Activated T-helper 1 cell treated with anti-CD3 and anti-CD28 coated beads, Interleukin-12 subunit alpha, Interleukin-12 subunit beta, Interleukin-2, Interleukin-4 antibody, amounts not matched to agents 30 ng/mL and 10 ng/mL and 1 ng/mL, durations not matched to agents 14 hours and 24 hours and 36 hours (primary cell): ENCODE measurements at places on chromosomes 6 and 20. TPM values are rescaled to one million over a fixed set of nuclear protein-coding genes. Genes with fewer than 3 reads are reported as not detected.

GRCh38 chr20:46545077-46545826 is 5.2 kb downstream of the OCSTAMP start:
- H3K27ac ChIP-seq, result peak overlapping the region; percentile 96
- peak; percentile 41 for DNase-seq
- H3K36me3 ChIP-seq, result no peaks in the 10 kb centered on the region
- H3K27me3 ChIP-seq, result peaks cover 5% of the 10 kb centered on the region
- peaks cover 11% of the 10 kb centered on the region for H3K4me1 ChIP-seq

DNA sequence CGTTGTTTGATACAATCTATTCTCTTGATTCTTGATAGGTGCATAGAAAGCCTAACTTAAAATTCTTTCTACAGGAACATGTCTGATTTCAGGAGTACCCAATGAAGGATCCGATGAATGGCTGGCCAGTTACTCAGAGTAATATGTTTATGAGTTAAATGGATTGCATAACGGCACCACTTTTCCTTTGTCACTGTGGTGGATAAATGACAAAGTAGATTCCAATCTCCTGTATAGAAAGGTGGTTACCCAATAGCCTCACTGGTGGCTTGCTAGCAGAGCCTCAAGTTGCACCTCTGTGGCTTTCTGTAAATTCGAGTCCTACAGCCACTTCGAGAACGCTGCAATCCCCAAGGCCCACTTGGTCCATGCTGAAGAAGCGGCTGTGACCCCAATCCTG is 28.4 kb downstream of the LHFPL5 start:
- DNase-seq, result no peak
- no peaks in the 10 kb centered on the region for H3K4me1 ChIP-seq
- no peak overlapping the region for H3K4me3 ChIP-seq
- no peaks in the 10 kb centered on the region for H3K27me3 ChIP-seq

Gene GPLD1
- total RNA-seq, result 0.22 and 0.39 TPM in 2 replicates

DNA sequence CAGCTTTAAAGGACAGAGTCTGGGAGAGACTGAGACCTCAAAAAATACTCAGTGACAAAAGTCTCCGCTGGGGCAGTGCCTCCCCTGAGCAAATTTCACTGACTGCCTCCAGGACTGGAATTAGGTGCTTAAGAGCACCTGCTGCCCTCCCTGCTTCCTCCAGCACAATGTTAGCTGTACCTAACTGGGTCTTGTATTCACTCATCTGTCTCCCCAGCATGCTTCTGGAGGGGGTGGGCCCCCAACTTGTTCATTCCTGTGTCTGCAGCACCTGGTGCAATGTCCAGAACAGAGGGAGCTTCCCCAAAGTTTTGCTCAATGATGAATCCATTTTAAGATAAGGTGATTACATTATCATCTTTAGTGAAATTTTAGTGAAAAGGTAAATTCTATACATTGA is 650.7 kb downstream of the KIF16B start:
- no peaks in the 10 kb centered on the region for H3K36me3 ChIP-seq
- H3K27ac ChIP-seq, result no peak overlapping the region
- no peaks in the 10 kb centered on the region for H3K27me3 ChIP-seq

GRCh38 chr20:7207186-7207798 is 439.8 kb downstream of the BMP2 start:
- H3K36me3 ChIP-seq, result no peaks in the 10 kb centered on the region
- H3K4me3 ChIP-seq, result no peak overlapping the region
- no peaks in the 10 kb centered on the region for H3K27me3 ChIP-seq
- no peaks in the 10 kb centered on the region for H3K4me1 ChIP-seq
- no peak overlapping the region for H3K27ac ChIP-seq

Gene COL9A1
- not detected in 2 replicates for total RNA-seq

Gene BPIFA1
- not detected in 2 replicates for total RNA-seq

Gene TTBK1
- total RNA-seq, result 1.7 and 2.0 TPM in 2 replicates

GRCh38 chr6:137417396-137417795 is 76.8 kb downstream of the OLIG3 start:
- H3K36me3 ChIP-seq, result no peaks in the 10 kb centered on the region
- H3K4me1 ChIP-seq, result peaks cover 14% of the 10 kb centered on the region
- H3K27me3 ChIP-seq, result peaks cover 19% of the 10 kb centered on the region
- no peak overlapping the region for H3K27ac ChIP-seq

DNA sequence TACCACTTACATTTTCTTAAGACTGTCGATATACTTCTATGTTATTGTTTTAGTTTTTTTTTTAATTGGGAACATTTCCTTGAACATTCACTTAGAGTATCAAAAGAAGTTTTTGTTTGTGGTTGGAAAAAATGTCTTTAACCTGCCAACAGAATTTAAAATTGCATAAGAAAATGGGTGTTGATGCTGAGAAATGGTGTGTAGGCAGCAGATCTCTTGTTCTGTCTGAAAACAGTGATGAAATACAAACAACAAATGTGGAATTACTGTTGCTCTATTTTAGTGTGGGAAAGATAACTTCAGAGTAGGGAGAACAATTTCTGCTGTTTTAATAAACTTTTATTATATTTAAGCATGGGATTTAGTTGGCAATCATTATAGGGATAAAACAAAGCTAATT is 293.5 kb downstream of the CDKAL1 start:
- peaks cover under 1% of the 10 kb centered on the region for H3K4me1 ChIP-seq
- no peak overlapping the region for H3K27ac ChIP-seq

Gene TMEM74B
- total RNA-seq, result 0.36 and 0.61 TPM in 2 replicates

- H3K4me3 ChIP-seq, result no peak overlapping the region
- peaks cover 5% of the 10 kb centered on the region for H3K27me3 ChIP-seq
- no peak for DNase-seq
These were observed 107.1 kb downstream of the ZDHHC14 start for GRCh38 chr6:157488058-157488457.

Gene SLC13A3
- total RNA-seq, result 0.24 TPM in 1 of 2 replicates, not detected in the other

Gene PCED1A
- 24.0 and 27.9 TPM in 2 replicates for total RNA-seq

Gene GGTLC1
- total RNA-seq, result not detected in 2 replicates

Gene DCDC2
- total RNA-seq, result not detected in 2 replicates

Gene HDGFL1
- total RNA-seq, result not detected in 2 replicates

GRCh38 chr6:167973148-167973885 is 24.2 kb upstream of the KIF25 start:
- no peaks in the 10 kb centered on the region for H3K27me3 ChIP-seq
- no peaks in the 10 kb centered on the region for H3K4me1 ChIP-seq
- H3K36me3 ChIP-seq, result peaks cover 5% of the 10 kb centered on the region
- no peak overlapping the region for H3K27ac ChIP-seq
- no peak for DNase-seq

DNA sequence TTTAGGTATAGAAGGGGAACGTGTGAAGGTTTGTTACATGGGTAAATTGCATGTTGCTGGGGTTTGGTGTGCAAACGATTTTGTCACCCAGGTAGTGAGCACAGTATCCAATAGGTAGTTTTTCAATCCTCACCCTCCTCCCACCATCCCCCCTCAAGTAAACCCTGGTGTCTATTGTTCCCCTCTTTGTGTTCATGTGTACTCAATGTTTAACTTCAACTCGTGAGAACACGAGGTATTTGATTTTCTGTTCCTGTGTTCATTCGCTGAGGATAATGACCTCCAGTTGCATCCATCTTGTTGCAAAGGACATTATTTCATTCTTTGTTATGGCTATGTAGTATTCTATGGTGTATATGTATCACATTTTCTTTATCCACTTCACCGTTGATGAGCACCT is 11.6 kb upstream of the VNN1 start:
- no peak for DNase-seq
- no peaks in the 10 kb centered on the region for H3K36me3 ChIP-seq
- H3K4me1 ChIP-seq, result peaks cover 16% of the 10 kb centered on the region

Gene DLL1
- not detected in 2 replicates for total RNA-seq

DNA sequence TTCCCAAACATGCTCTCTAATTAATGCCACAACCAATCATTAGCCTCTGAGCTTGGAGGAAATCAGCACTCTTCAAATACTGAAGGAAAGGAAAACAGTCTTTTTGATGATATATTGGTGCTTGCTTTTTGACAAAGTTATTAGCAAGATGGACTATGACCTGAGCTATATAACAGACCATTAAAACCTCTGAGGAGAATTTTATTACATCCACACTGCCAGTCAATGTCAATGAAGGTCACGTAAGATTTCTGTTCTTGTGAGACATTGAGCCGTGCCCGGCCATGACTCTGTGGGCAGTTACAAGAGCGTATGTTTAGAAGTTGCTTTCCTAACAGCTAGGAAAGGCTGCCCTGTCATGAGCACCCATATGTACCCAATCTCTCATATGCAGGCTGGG is 659.0 kb downstream of the UTRN start:
- H3K36me3 ChIP-seq, result no peaks in the 10 kb centered on the region
- peaks cover 3% of the 10 kb centered on the region for H3K27me3 ChIP-seq
- no peak overlapping the region for H3K27ac ChIP-seq
- H3K4me3 ChIP-seq, result no peak overlapping the region

- no peak for DNase-seq
- H3K4me3 ChIP-seq, result no peak overlapping the region
- no peaks in the 10 kb centered on the region for H3K4me1 ChIP-seq
- no peaks in the 10 kb centered on the region for H3K36me3 ChIP-seq
- no peak overlapping the region for H3K27ac ChIP-seq
These were observed 267.5 kb downstream of the SMOC2 start for GRCh38 chr6:168708526-168708925.

Gene PLCB4
- not detected in 2 replicates for total RNA-seq

Gene FOXQ1
- not detected in 2 replicates for total RNA-seq

Gene TRIM15
- total RNA-seq, result 0.39 and 0.59 TPM in 2 replicates

Gene CPNE5
- 0.54 and 0.61 TPM in 2 replicates for total RNA-seq

Gene HLA-DMB
- 2.7 and 2.8 TPM in 2 replicates for total RNA-seq

DNA sequence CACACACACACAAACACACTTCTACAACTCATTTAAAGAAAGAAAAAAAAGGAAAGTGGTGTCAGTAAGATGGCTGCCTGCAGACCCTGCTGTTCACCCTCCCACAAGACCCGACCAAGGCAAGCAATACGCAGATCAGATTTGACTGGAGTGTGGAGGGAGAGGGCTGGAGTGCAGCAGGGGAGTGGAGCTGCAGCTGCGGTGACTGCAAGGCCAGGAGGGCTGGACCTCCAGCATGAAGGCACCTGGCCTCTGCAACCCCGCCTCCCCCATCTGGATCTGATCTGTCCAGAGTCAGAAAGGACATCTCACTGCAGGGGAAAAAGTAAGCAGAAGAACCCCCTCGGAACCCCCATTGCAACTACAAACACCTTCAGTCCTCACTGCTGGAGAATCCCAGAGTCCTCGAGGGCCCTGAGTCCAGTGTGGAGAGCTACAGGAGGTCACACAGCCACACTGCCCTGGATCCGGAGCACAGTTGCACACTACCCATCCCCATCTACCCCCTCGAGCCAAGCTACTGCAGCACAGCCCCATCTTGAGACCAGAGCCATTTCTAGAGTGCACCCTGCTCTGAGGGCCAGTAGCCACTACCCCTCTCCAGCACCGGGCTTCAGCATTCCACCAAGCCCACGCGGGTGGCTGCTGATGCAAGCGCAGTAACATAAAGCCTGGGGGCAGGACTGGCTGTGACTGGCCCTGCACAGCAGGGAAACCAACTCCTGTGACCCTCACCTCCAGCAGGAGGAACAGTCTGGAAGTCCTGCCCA is 41.9 kb upstream of the SRSF6 start:
- H3K27ac ChIP-seq, result no peak overlapping the region
- H3K27me3 ChIP-seq, result peaks cover 11% of the 10 kb centered on the region
- peaks cover under 1% of the 10 kb centered on the region for H3K36me3 ChIP-seq
- no peak for DNase-seq

DNA sequence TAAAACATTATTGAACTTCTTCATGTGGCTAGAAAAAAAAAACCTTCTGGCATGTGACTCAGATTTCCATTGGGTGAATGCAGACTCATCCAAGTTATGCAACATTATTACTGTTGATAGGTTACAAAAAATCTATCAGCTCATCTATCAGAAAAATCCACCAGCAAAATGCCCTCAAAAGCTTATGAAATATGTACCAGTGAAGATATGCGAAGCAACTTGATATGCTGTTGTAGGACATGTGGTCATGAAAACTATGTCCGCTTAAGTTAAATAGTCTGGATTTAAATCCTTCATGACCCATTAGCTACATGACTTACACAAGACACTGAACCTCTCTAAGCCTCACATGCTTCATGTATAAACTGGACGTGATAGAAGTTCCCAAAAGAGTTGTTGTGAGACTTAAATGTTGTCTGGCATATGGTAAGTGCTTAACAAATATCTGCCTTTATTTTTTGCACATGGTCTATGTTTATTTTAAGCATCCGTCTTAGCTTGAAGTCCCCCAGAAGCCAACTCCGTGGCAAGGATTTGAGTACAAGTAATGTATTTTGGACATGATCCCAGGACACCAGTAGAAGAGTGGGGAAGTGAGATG is 12.5 kb upstream of the BFSP1 start:
- peaks cover 44% of the 10 kb centered on the region for H3K27me3 ChIP-seq
- H3K4me3 ChIP-seq, result no peak overlapping the region
- H3K4me1 ChIP-seq, result peaks cover 8% of the 10 kb centered on the region
- H3K27ac ChIP-seq, result no peak overlapping the region
- DNase-seq, result no peak

Gene ASCC3
- total RNA-seq, result 70.1 and 70.8 TPM in 2 replicates

Gene OPRM1
- total RNA-seq, result not detected in 2 replicates

Gene GSTA2
- total RNA-seq, result not detected in 2 replicates

Gene SIGLEC1
- not detected in 2 replicates for total RNA-seq

GRCh38 chr6:31657406-31658157 is 1.9 kb downstream of the APOM start:
- peak overlapping the region; percentile 24 for H3K27ac ChIP-seq
- peaks cover 38% of the 10 kb centered on the region for H3K36me3 ChIP-seq
- peak overlapping the region; percentile 91 for H3K4me3 ChIP-seq
- DNase-seq, result peak; percentile 29
- no peaks in the 10 kb centered on the region for H3K27me3 ChIP-seq

DNA sequence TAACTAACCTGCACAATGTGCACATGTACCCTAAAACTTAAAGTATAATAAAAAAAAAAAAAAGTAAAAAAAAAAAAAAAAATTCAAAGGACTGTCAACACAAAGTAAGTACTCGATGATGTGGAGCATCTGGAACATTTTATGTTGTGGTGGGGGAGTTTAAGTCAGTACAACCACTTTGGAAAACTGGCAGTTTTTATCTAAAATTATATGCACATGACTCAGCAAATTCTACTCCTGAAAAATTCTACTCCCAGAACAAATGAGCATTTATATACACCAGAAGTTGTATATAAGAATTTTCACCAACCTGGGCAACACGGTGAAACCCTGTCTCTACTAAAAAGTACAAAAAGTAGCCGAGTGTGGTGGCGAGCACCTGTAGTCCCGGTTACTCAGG is 36.9 kb upstream of the CCDC28A start:
- H3K4me3 ChIP-seq, result no peak overlapping the region
- no peaks in the 10 kb centered on the region for H3K27me3 ChIP-seq
- DNase-seq, result no peak
- no peak overlapping the region for H3K27ac ChIP-seq
- no peaks in the 10 kb centered on the region for H3K36me3 ChIP-seq
- no peaks in the 10 kb centered on the region for H3K4me1 ChIP-seq

DNA sequence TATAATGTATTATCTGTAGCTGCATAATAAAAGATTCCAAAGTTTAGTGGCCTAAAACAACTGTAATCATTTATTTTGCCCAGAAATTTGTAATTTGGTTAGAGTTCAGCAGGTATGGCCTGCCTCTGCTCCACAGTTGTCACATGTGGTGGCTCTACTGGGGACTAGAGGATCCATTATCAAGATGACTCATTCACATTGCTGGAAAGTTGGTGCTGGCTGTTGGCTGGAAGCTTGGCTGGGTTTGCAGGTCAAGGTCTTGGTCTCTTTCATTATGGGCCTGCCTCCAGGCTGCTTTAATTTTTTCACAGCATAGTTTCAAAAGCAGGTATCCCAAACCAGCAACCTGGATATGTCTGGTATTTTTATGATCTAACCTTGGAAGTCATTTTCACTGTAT is 17.6 kb downstream of the TRDN start:
- no peaks in the 10 kb centered on the region for H3K36me3 ChIP-seq
- H3K27me3 ChIP-seq, result no peaks in the 10 kb centered on the region
- no peak overlapping the region for H3K4me3 ChIP-seq
- H3K27ac ChIP-seq, result no peak overlapping the region
- no peaks in the 10 kb centered on the region for H3K4me1 ChIP-seq
